ENCODE measurements at places on chromosomes 5 and 9. TPM values are rescaled to one million over a fixed set of nuclear protein-coding genes. Genes with fewer than 3 reads are reported as not detected.

NME5 gene
- total RNA-seq: 1.6 TPM

C9orf40 gene
- 2.1 TPM for total RNA-seq

TTLL11 gene
- total RNA-seq: 14.9 TPM

SOX30 gene
- total RNA-seq: not detected

GRCh38 chr9:304519-305185 is 90.0 kb downstream of the DOCK8 start:
- no peak for DNase-seq
- H3K4me3 ChIP-seq: peak overlapping the region; percentile 5
- H3K27me3 ChIP-seq: no peaks in the 10 kb centered on the region
- H3K27ac ChIP-seq: no peak overlapping the region

GRCh38 chr9:86408121-86408520 is 53.9 kb upstream of the TUT7 start:
- H3K4me3 ChIP-seq: no peak overlapping the region
- H3K4me1 ChIP-seq: peaks cover 17% of the 10 kb centered on the region

DNA sequence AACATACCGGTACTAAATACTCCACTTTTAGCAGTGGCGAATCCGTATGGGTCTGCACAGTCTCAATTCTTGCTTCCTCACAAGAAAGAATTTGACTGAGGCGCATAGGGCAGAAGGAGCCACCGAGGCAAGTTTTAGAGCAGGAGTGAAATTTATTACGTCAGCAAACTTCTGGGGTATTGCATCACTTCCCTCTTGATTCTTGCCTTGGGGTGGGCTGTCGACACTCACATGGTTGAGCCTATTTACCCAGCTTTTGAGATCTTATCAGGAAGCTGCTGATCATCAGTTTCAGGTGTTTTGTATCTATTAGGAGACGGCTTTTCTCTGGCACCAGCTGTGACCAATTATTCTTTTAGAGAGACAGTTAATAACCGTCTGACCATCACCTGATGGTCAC is 111.5 kb upstream of the CCNH start:
- no peaks in the 10 kb centered on the region for H3K4me1 ChIP-seq
- no peak overlapping the region for H3K4me3 ChIP-seq

DNA sequence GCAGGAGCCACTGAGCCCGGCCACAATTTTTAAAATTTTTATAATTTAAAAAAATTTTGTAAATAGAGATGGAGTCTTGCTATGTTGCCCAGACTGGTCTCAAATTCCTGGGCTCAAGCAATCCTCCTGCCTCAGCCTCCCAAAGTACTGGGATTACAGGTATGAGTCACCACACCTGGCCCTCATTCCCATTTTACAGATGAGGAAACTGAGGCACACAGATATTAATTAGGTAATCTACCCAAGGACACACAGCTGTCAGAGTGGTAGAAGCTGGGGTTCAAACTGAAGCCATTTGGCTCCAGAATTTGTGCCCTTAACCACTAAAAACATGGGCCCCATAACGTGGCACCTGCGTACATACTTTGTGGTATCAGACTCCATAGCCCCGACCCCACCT is 7.5 kb downstream of the TRUB2 start:
- peaks cover 80% of the 10 kb centered on the region for H3K36me3 ChIP-seq
- no peaks in the 10 kb centered on the region for H3K27me3 ChIP-seq
- H3K4me3 ChIP-seq: no peak overlapping the region
- H3K4me1 ChIP-seq: no peaks in the 10 kb centered on the region
- no peak for DNase-seq

- H3K27me3 ChIP-seq: no peaks in the 10 kb centered on the region
- no peaks in the 10 kb centered on the region for H3K4me1 ChIP-seq
- H3K36me3 ChIP-seq: no peaks in the 10 kb centered on the region
- DNase-seq: no peak
Observed at GRCh38 chr9:108100571-108100970, 611.0 kb upstream of the KLF4 start.

- no peaks in the 10 kb centered on the region for H3K36me3 ChIP-seq
- no peak for DNase-seq
- H3K4me1 ChIP-seq: no peaks in the 10 kb centered on the region
- no peak overlapping the region for H3K4me3 ChIP-seq
Observed at GRCh38 chr5:50352382-50352781, 88.7 kb downstream of the EMB start.

DNA sequence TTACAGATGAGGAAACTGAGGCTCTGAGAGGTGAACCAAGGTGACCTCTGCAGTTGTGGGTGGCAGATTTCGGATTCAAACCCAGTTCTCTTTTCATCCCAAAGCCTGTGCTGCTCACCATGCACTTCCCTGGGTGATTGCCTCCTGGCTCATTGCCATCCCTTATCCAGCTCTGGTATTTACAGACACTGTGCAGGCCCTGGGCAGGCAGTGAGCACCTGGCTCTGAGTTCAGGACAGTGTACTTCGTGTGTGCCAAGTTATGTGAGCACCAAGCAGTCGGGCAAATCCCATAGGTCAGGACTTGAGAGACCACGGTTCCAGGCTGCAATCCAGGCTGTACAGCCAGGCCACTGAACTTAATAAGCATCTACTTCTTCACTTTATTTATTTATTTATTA is 1.4 kb downstream of the LRSAM1 start:
- no peaks in the 10 kb centered on the region for H3K27me3 ChIP-seq
- peaks cover 30% of the 10 kb centered on the region for H3K4me1 ChIP-seq

GRCh38 chr5:79774171-79774854 is 84.7 kb downstream of the CMYA5 start:
- no peaks in the 10 kb centered on the region for H3K27me3 ChIP-seq
- no peak overlapping the region for H3K4me3 ChIP-seq
- H3K27ac ChIP-seq: no peak overlapping the region
- no peak for DNase-seq
- H3K4me1 ChIP-seq: no peaks in the 10 kb centered on the region

GRCh38 chr5:150918613-150919012 is 13.8 kb upstream of the ZNF300 start:
- no peaks in the 10 kb centered on the region for H3K27me3 ChIP-seq
- no peak overlapping the region for H3K4me3 ChIP-seq
- no peaks in the 10 kb centered on the region for H3K36me3 ChIP-seq

GRCh38 chr9:137762414-137763061 is 115.0 kb upstream of the CACNA1B start:
- no peak for DNase-seq
- H3K4me1 ChIP-seq: no peaks in the 10 kb centered on the region
- no peak overlapping the region for H3K4me3 ChIP-seq
- H3K27ac ChIP-seq: no peak overlapping the region

Measured in upper lobe of left lung (tissue), 6 donors.